ENCODE measurements at places on chromosomes 7 and 10. TPM values are rescaled to one million over a fixed set of nuclear protein-coding genes. Genes with fewer than 3 reads are reported as not detected.

- no peaks in the 10 kb centered on the region for H3K4me1 ChIP-seq
- no peak for DNase-seq
- H3K27me3 ChIP-seq: no peaks in the 10 kb centered on the region
These were observed 219.8 kb upstream of the SMIM30 start for GRCh38 chr7:113338071-113338696.

The STK31 gene
- 0.13 TPM for total RNA-seq

GRCh38 chr10:59859570-59859969 is 46.8 kb downstream of the CCDC6 start:
- H3K27me3 ChIP-seq: no peaks in the 10 kb centered on the region
- no peak overlapping the region for H3K27ac ChIP-seq
- H3K4me1 ChIP-seq: no peaks in the 10 kb centered on the region
- no peak overlapping the region for H3K4me3 ChIP-seq
- no peaks in the 10 kb centered on the region for H3K36me3 ChIP-seq

The PTN gene
- 0.49 TPM for total RNA-seq

DNA sequence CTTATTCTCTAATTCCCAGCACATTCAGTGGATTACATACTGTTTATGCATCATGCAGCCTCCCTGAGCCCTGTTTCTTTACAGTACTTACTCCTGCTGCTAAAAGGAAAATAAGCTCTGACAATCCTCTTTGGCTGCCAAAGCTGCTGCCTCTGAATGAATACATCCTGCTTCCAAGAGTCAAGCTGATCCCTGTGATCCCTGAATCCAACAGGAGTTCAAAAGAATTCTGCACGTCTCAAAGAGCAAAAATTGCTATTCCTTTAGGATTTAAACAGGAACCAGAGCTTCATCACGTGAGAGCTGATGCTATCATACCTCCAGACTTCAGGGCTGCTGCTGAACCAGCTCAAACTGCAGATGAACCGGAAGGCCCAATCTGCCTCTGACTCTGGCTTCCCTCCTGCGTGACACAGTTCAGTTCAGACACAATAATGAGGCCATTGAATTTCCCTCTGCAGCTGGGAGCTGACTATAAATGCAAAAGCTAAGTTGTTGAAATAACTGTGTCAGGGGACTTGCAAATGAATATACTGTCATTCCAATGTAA is 851.0 kb upstream of the PHF14 start:
- H3K27ac ChIP-seq: no peak overlapping the region
- H3K4me3 ChIP-seq: no peak overlapping the region
- H3K36me3 ChIP-seq: no peaks in the 10 kb centered on the region
- DNase-seq: no peak
- no peaks in the 10 kb centered on the region for H3K4me1 ChIP-seq

- H3K27ac ChIP-seq: no peak overlapping the region
- no peaks in the 10 kb centered on the region for H3K27me3 ChIP-seq
- no peaks in the 10 kb centered on the region for H3K4me1 ChIP-seq
- no peaks in the 10 kb centered on the region for H3K36me3 ChIP-seq
These were observed 59.8 kb downstream of the CAMK1D start for GRCh38 chr10:12409161-12409560.

GRCh38 chr10:80462299-80462980 is 8.3 kb downstream of the TSPAN14 start:
- no peak overlapping the region for H3K4me3 ChIP-seq
- no peaks in the 10 kb centered on the region for H3K36me3 ChIP-seq
- H3K27me3 ChIP-seq: no peaks in the 10 kb centered on the region
- DNase-seq: no peak
- no peak overlapping the region for H3K27ac ChIP-seq

- no peak overlapping the region for H3K27ac ChIP-seq
- H3K36me3 ChIP-seq: no peaks in the 10 kb centered on the region
- H3K27me3 ChIP-seq: no peaks in the 10 kb centered on the region
- no peak overlapping the region for H3K4me3 ChIP-seq
- H3K4me1 ChIP-seq: no peaks in the 10 kb centered on the region
These were observed 40.9 kb downstream of the NUDCD3 start for GRCh38 chr7:44449584-44449928.

The UPK3BL2 gene
- total RNA-seq: 6.5 TPM

The SGMS1 gene
- total RNA-seq: 36.0 TPM

The WDFY4 gene
- total RNA-seq: 2.0 TPM

All from right lobe of liver (tissue), 6 donors.